ENCODE measurements at places on chromosomes 6 and 20.

- no peak for DNase-seq
Observed at GRCh38 chr6:121647905-121648304, 212.5 kb downstream of the GJA1 start.

DNA sequence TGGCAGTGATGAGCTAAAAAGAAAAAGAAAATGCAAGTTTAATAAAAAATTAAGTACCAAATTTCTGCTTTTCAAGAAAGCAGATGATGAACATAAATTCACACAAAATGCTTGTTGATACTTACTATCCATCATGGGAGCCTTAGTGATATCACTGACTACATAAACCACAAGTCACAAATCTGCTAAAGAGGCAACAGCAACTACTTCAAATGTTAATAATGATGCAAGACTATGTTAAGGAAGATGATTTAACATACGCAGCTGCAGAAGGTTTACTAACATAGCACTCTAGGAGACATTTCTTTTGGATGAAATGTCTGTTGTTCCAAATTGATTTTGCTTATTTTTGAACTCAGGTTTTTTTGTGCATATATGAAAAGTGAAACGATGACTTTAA, 18.6 kb downstream of the FYN start:
- DNase-seq = no peak

GRCh38 chr20:39861381-39861780, 827.7 kb downstream of the MAFB start:
- no peak for DNase-seq

DNA sequence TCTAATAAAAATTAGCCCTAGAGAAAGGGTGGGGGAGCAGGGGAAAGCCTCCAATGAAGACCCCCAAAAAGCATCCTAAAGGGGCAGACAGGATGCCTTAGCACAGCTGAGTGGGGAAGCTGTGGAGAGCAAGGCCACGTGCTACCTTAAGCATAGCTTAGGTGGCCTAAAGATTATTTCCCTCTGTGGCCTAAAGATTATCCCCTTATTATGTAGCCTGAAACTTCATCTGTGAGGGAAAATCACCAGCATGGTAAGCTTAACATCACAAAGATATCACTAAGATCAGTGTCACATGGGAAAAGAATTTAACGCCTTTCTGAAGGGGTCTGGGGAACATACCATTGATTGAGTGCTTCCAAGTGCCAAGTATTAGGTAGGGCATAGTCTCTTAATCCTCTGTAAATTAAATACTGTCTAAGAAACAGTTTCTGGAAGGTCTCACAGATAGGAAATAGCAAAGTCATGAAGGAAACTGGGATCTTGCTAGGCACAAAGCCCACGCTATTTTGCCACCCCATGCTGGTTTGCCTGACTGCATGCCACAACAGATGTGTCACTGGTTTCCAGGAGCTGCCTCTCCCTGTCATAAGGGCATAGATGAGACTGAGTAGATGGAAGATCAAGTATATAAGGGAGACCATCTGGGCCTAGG, 170.0 kb downstream of the HACE1 start:
- no peak for DNase-seq

DNA sequence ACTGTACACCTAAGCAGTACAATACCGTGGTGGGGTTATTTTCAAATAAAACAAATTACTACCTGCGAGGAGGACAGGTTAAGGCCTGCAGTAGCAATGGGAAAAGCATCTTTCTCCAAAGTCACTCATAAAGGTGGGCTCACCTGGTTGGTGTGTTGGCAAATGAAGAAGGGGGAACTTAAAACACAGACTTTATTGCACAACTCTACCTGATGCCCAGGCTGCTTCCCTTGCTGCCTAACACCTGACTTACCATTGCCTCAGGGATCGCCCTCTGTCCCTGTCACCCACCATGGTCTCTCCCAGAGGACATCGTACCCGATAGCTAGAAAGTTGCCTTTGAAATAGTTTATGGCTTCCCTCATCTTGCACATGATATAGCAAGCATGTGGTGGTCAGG, 53.6 kb downstream of the GNAS start:
- DNase-seq = no peak

DNA sequence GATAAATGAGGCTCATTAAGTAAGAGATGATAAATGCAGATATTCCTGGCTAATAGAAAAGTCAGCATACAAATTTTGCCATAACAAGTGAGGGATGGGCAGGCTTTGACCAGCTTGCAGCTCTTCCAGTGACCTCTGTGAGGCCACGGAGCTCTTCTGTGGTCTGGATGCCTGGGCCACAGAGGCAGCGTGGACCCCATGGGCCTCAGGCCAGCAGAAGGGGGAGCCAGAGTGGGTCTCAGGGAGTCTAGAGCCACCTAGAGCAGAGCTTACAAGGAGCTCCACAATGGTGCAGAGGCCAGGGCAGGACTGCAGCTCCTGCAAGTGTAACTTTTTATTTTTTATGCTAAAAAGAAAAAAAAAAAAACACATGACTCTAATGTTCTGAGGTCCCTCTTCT, 165.1 kb downstream of the ARID1B start:
- DNase-seq = no peak

GRCh38 chr6:42963855-42964605, 3.5 kb downstream of the GNMT start:
- no peak for DNase-seq

DNA sequence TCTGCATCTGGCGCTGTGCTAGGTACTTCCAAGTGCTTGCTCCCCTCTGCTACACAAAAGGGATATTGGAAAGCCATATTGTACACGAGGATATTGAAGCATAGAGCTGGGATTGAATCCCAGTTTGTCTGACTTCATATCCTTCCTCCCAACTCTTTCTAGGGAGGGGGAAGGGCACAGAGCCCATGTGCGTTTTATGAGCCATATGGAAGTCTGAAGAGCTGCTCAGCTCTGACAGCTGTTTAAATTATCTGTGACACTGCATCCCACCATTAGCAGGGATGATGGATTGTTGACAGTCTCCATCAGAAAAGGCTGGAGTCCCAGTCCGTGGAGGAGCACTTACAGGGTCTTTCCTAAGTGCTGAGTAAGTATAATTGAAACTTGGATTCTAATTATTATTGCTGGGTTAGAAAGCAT, 18.4 kb downstream of the TIAM2 start:
- DNase-seq = no peak

DNA sequence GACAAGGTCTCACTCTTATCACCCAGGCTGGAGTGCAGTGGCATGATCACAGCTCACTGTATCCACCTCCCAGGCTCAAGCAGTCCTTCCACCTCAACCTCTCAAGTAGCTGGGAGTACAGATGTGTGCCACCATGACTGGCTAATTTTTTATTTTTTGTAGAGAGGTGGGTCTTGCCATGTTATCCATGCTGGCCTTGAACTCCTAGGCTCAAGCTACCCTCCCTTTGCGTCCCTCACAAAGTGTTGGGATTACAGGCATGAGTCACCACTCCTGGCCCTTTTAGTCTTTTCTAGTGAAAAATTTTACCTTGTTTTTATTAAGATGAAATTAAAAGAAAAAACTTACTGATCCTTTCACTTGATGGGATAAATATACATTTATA, 17.2 kb downstream of the CDC5L start:
- no peak for DNase-seq

DNA sequence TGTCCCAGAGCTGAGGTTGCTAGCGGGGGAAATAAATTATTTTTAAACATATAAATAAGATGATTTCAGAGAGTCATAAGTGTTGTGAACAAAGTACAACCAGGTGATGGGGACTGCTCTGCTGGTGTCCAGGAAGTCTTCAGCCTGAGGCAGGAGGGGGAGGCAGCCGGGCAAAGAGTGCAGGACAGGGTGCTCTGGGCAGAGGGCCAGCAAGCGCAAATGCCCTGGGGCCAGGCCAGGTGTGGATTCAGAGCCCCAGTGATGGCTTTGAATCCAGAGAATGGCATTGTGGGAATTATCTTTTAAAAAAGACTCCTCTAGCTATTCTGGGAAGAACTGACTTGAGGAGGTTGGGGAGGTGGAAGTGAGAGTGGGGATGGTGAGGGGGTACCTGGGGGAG, 1.6 kb downstream of the CLPSL1 start:
- DNase-seq = no peak

Data from activated CD8-positive, alpha-beta memory T cell treated with anti-CD3 and anti-CD28 coated beads, Interleukin-2, amount 50 U/mL, for 48 hours (primary cell).